HepG2 (cell line): ENCODE measurements at places on chromosomes 5 and 9.

DNA sequence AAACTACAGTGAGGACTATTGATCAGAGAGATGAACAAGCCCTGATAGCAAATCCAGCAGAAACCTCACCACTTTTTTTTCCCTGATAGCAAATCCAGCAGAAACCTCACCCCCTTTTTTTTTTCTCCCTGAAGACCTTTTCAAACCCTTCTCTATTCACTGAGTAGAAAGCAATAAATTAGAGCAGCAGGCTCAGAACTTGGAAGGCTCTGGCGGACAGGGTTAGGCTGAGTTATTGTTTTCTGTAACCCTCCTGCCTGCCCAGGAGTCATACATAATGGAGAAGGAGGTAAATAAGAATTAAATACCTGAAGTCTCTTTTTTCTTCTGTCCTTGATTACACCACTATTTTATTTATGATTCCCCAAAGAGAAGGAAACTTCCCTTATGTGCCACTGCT, 136.3 kb upstream of the SNX2 start:
- no peak for DNase-seq

GRCh38 chr9:134208310-134208841, 44.0 kb upstream of the RNU6ATAC start:
- no peak for DNase-seq

DNA sequence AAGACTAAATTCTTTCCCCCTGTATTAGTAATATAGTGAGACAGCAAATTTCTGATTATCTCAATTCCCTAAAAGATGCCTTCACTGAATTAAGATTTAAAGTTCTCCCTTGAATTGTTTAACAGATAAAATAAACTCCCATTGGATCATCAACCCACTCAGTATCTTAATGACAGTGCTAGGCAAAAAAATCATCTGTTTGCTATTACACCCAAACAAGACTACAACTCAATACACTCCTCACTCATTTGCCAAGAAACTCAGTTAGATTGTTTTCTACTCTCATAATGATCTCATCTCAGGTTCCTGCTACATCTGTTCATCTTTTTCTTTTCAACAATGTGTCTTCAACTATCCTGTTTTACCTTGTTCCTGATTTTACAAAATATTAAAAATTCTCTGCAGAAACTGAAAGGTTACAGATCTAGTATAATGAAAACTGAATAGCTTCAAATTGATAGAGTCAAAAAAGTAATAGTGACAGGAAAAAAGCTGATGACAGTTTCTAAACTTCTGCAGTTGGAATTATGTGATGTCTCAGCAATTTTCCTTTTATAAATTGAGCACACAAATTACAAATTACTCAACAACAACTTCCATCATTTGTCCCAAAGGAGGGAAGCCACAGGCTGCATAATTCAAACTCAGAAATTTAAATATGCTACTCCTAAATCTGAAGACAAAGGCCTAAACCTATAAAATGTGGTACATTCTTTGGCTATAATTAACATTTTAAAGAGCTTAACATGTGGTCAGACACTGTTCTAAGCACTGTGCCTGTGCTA, 39.4 kb downstream of the HOMER1 start:
- no peak for DNase-seq

DNA sequence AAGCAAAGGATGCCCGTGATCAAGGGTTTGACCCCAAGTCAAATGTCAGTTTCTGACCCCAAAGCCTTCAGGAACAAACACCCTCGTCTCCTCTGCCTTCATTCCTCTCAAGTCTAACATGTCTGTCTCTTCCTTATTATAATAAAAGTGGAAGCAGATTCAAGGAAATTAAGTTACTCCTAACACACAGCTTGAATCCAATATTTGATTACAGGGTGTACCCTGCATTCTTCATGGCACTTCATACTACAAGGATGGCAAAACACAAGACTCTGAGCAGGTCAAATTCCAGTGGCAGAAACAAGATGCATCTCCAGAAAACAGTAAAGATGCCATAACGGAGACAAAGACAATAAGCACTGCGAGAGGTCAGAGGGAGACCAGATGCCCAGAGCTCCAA, 119.2 kb upstream of the FAM120A start:
- DNase-seq: no peak

- DNase-seq: no peak
These were observed 71.2 kb upstream of the COX7C start for GRCh38 chr5:86546582-86546981.

DNA sequence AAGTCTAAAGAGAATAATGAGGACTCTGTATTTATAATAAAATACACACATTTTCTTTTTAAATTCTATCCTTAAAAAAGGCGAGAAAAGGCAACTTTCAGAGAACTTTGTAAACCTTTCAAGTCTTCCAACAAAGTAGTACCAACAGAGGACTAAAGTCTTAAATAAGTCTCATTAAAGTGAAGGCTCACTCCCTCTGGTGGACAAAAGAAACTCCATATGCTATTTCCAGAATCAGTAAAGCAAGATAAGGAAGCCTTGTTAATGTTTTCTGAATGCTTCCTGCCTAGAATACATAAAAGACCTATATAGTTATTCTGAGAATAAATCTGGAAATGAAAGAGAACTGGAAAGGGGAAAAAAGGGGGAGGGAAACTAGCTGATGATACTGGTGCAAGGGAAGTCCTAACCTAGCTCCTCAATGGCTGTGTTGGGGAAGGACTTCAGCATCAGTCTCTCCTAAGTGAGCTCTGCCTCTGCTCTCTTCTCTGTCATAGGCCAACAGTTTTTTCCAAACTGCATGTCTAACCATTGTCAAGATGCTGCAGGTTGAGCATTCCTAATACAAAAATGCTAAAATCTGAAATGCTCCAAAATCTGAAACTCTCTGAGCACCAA, 7.2 kb downstream of the HMGCS1 start:
- peak; percentile 70 for DNase-seq

DNA sequence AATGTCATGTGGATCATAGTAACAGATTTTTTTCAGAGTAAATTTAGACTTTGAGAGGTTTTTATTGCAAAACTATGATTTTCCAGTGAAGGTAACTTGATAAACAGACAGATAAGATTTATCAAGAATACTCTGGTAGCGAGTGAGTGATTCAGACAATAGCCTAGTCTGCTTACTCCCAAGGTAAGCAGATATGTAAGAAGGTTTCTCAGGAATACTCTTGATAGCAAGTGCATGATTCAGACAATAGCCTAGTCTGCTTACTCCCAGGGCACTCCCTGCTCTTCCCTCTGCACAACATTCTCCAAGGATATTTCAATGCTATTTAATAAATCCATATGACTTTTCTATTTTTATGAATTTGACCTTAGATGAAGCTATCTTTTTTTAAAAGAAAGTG, 1881.5 kb downstream of the EFNA5 start:
- DNase-seq: no peak
